RWPE1 (cell line): ENCODE measurements at places on chromosomes 11 and 22.
A peak's percentile ranks its signal among the peaks of the same experiment; 100 is the strongest.

DNA sequence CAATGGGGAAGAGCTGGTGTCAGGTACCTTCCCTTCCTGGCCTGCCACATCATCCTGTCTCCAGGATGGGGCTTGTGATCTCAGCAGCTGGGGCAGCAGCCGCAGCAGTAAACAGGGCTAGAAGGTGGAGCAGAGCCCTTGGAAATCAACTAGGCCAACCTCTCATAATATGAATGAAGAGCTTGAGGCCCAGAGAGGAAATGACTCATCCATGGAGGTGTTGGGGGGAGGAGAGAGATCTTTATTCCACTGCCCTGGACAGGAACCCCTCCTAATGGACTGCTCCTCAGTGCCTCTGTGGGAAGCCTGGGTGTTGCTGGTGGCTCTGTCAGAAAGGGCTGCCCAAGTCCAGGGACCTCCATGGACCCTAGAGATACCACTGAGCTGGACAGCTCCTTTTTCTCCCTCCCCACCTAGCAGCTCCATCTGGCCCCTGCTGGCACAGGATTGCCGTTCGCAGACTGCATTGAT is 111.8 kb downstream of the OSBP2 start:
- DNase-seq = peak; percentile 53

- DNase-seq = peak; percentile 25
Observed at GRCh38 chr11:107819361-107820014, 39.1 kb downstream of the SLC35F2 start.

GRCh38 chr11:2133241-2134021 is 5.8 kb downstream of the IGF2 start:
- no peak for DNase-seq

DNA sequence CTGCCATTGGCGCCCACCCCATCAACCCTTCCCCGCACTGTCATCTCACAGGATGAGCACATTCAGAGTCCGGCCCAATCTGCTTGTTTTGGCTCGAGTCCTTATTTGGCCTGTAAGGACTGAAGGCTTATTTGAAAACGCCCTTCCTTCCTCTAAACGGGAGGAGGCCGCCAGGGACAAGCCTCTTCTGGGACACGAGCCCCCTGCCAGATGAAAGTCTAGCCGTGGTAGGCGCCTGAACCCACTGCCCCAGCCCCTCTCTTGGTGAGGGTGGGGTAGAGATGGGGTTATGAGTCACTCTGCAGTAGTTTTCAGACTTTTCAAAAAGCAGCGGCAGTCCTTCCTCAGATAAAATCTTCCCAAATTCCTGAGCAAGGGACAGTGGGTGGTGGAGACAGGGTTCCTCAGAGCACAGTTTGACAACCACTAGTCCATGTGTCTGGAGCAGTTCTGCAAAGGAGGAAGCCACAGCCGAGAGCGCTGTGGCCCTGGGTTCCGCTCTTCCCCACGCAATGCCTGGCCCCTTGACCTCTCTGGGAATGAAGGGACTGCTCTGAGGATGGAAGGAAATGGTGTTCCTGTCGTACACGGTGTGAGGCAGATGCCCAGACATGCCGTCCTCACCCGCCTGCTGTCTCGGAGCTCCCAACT is 57.0 kb downstream of the MYH9 start:
- no peak for DNase-seq

DNA sequence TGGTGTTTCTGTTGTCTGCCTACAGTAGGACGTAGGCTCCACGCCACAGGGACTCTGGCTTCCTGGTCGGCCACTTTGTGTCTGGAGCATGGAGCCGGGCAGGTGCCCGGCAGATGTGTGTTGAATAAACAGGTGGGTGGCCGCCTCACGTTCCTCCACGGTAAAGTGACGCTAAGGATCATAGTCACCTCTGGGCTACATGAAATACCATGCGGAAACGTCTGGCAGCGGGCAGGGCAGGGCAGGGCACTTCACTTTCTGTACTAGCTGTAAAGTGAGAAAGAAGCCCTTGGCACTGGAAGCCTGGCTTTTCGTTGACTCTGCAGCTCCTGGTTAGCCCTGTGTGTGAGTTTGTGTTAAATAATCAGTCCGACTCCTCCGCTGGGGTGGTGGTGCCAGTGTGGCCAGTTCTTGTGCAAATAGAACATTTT is 52.4 kb downstream of the MCM5 start:
- DNase-seq = no peak

DNA sequence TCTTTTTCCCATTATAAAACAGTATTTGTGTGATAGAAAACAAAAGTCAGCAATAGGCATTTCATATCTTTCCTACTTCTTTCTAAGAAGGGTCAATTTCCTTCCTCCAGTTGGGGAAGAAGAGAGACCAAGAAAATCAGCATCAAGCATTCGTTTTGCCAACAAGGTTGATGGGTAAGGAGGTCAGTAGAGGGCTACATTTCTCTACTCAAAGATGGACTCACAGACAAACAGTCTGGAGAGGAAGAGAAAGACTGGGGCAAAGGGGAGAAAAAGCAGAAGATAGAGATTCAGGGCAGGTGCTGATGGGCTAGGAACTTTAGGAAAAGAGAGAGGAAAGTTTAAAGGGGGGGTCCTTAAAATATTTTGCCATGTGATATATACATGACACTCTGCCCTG is 8.6 kb upstream of the MTNR1B start:
- no peak for DNase-seq

- peak; percentile 93 for DNase-seq
Observed at GRCh38 chr11:130145975-130146776, 13.4 kb upstream of the ST14 start.

GRCh38 chr11:68337399-68337835 is 25.0 kb downstream of the LRP5 start:
- no peak for DNase-seq

DNA sequence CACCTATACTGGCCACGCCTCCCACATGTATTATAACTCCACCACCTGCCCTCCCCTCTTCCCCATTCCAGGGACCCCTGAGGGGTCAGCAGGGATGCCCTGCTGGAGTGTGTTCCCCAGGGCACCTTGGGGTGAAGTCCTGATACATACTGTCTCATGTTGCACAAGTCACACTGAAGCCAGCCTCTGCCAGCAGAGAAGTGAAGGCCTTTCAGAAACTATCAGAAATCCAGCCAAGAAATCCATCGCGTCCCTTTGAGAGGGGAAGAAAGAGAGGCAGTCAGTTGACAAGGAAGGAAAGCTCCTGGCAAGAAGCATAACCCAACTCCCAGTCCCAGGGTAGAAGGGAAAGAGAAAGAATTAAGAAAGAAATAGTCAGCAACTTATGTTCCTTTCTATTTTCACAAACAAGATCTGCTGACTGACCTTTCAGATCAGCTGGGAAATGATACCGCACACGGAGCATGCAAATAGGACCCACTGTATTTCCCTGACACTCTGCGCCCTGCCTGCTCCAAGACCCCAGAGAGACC is 45.2 kb downstream of the SC5D start:
- no peak for DNase-seq

DNA sequence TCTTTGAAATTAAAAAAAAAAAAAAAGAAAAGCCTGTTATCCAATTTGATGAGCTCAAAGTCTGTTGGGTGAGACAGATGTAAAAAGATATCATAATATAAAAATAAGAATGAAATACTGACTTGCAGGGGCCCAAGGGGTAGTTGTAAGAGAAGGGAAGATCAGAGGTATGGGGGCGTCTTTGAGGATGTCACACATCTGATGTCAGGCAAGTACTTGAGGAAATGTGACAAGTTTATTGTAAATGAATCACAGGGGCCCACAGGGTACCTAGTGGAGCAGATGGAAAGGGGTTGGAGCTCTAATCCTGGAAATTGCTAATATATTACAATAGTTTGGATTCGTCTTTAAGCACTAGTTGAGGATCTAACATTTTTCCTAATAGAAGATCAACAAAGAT is 131.6 kb downstream of the MAML2 start:
- DNase-seq = no peak

- DNase-seq = no peak
Observed at GRCh38 chr11:86014221-86014620, 54.7 kb downstream of the PICALM start.

- DNase-seq = no peak
Observed at GRCh38 chr11:70530629-70531185, 132.4 kb downstream of the CTTN start.

DNA sequence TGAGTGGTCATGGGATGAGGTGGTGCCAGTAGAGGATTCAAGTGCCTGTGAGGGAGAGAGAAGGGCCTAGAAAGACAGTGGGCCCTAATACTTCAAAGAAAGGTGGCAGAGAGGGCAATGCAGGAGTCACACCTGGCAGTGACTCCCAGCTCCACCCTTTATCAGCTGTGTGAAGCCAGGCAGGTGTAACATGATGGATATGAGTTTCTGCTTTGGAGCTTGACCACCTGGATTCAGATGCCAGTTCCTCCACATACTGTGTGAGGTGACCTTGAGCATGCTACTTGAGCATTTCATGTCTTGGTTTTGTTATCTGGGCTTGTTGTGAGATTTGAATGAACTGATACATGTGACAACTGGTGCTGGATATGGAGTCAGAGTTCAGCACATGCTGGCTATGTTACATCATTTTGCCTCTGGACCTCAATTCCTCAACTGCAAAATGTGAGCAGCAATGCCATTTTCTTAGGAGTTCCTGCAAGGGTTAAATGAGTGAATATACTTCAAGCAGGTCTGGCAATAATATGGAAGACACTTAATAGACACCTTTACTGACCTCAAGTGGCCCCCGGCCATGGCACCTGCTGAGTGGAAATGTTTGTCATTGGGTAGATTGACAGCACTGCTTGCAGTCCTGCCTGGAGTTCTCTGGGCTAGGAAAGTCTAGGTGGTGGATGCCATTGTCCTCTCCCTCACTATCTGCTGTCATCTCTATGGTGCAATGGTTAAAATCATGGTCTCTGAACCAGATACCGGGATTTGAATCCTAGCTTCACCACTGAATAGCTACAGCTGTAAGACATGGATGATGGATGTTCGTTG is 83.3 kb downstream of the MICAL2 start:
- no peak for DNase-seq
